Stimulated activated CD8-positive, alpha-beta memory T cell treated with anti-CD3 and anti-CD28 coated beads, Interleukin-2, amount 100 ng/mL, for 1 hour (primary cell): ENCODE measurements at places on chromosomes 7 and 10.

DNA sequence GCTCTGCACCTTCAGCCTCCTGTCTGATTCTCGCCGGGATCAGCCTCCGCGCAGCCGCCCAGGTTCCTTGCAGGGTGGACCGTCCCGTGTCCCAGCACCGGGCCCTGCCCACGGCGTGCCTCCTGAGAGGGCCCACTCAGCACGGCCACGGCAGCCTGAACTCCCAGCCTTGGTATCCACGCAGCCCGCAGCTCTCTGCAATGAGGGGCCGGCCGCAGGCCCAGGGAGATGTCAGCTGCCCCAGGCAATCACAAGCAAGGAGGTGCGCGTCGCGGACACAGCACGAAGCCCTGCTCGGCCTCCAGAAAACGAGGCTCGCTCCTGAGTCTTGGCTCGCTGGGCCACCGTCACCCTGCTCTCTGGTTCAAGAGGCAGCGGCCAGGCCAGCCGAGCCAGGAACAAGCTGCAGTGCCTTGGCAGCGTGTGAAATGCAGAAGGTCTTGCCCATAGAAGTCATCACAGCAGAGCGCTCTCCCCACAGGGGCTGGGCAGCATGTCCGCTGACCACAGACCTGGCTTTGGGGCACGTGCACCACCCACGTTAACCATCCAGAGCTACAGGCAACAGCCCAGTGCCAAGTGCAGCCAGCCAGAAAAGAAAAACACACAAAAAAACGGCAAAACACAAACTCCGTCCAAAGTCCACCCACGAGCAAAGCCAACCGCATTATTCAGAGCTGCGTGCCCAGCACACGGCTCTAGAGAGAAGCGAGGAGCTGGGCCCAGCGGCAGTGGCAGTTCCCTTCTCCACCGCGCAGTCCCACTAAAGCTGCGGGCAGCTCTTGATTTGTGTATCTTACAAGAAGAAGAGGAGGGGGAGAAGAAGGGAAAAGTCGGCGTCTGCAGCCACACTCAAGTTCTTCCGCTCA lies 13.9 kb downstream of the GPER1 start:
- DNase-seq = no peak

- DNase-seq = no peak
Measured at GRCh38 chr10:112680586-112680985, 233.6 kb downstream of the VTI1A start.

DNA sequence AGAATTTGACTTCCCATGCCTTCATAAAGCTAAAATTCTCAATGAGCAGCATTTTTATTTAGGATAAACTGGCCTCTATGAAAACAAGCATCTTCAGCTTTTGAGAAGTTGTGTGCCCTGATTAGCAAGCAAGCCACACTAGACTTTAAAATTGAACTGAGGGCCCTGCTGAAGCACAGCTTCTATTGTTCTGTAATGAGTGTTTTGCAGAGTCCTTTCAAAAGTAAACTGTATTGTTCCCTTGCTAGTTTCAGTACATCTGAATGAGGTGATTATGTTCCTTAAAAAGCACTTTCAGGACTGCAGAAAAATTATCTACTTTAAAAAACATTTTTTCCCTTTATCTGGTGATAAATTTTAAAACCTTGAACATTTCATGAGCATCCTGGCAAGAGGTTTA lies 113.3 kb upstream of the PRPS1L1 start:
- no peak for DNase-seq

- DNase-seq = no peak
Measured at GRCh38 chr10:125199270-125199669, 38.9 kb upstream of the CTBP2 start.

DNA sequence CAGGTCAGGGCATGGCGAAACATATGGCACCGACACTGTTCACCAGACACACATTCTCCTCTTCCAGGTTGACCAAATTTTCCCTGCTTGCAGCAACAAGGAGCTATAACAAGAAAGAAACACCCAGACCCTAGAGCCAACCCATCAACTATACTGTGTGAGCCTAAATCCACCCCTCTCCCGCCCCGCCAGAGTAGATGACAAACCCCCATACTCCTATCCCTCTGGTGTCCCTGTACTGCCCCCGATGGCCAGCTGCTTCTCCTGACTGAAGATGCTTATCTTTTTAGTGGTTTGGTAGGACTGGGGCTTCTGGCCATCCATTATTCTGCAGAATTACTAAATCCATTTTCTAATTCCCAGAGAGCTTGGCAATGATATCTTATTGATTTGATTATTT lies 70.1 kb upstream of the EEPD1 start:
- no peak for DNase-seq

DNA sequence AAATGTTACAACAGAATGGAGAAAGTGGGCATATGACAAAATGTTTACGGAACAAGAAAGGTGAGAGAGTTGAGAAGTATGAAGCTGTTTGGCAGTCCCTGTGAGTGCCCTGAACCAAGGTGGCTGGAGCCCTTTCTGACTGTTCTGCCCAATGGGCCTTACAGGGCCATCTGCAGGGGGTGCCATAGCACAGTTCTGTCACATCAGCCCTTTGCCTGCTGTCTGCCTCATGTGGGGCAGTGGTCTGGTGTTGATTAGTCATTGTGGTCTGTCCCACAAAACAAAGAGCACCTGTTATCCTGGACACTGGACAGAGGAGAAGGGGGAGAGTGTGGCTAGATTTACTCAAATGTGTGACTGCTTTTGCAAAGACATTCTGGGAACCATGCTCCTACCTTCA lies 51.5 kb upstream of the OSBPL3 start:
- DNase-seq = no peak

DNA sequence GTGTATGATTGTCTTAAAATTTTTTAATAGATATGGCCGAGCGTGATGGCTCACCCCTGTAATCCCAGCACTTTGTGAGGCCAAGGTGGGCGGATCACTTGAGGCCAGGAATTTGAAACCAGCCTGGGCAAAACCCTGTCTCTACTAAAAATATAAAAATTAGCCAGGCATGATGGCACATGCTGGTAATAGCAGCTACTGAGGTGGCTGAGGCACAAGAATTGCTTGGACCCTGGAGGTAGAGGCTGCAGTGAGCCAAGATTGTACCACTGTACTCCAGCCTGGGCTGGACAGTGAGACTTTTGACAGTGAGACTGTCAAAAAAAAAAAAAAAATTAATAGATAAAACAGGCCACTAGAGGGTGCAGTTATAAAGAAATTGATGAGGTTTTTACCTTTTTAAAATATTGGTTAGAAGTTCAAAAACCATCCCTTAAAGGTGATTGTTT lies 20.5 kb downstream of the NOM1 start:
- no peak for DNase-seq

DNA sequence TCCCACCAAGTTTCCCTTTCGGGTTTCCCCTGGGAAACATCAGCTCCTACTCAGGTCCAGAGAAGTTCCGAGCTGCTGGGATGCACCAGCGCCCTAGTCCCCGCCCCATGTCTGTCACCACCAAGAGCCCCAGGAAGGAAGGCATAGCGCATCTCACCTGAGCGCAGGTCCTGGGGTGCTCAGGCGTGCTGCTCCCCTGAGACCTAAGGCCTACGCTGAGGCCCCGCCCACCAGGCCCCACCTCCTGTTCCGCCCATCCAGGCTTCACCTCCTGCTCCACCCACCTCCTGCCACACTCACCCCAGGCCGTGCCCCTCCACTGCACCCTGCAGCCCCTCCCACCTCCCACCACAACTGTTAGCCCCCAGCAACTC lies 1.2 kb upstream of the TFR2 start:
- DNase-seq = no peak

- DNase-seq = no peak
Measured at GRCh38 chr7:154795014-154795413, 207.9 kb downstream of the PAXIP1 start.

DNA sequence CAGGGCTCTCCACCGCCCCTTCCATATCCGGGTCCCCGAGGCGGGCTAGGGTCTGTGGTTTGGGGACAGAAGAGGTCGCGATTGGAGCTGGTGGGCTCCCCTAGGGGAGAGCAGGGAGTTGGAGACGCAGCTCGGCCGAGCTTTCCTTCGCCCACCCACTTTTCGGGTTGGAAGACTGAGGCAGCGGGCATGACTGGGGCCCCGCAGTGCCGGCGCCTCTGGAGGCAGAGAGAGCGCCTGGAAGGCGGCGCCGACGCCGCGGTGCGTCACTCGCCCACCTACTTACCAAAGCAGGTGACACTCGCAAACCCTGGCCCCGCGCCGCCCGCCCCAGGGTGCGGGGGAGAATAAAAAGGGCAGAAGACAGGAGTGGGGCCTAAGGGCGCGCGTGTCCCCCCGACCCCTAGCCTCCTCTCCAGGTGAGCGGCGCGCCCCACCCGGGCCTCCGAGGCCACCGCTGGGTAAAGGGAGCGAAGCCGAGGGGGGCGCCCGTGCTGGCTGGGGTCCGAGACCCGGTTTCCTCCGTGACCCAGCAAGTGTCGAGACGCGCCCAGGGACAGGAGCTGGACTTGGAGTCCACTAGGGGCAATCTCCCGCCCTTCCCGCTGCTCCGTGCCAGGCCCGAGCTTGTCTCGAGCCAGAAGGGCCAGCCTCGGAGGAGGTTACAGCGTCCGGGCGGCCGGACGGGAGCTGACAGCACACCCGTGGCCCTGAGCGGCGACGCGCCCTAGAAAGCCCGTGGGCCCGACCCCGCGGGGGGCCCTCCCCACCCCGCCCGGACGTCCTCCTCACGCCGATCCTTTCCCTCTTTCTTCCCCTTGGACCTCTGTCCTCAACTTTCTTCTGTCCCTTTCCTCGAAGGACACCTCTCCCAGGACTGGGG lies 34.4 kb upstream of the GRID1 start:
- peak; percentile 50 for DNase-seq

DNA sequence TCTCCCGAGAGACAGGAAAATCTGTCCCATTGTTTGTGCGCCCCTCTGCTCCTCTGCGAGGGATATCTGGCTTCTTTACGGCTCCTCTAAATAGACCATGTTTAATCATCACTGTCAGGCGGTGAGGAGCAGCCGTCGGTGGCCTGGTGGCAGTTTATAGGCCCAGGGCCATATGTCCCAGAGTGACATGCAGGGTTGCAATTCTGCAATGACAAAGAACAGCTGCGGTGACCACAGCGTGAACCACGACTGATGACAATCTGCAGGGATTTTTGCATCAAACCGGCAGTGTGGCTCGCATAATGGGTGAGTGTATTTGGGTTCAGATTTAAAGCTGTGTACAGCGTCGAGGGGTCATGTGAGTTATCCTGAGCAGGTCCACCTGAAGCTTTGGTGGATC lies 41.5 kb downstream of the GATA3 start:
- DNase-seq = no peak

DNA sequence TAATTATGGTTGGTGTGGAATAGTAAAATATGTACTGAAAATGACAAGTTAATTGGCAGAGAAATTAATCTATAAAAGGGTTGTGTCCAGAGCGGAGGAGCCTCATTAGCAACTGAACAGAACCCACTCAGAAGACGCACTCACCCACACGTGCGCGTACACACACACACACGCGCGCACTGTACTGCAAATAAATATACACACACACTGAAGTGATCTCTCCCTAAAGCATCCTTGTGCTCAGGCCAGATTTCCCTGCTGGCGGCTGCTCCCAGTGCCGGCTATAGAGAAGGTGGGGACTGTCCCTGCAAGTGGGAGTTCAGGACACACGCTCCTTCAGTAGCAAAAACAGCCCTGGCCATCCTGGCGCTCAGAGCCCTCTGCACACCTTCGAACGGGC lies 85.2 kb downstream of the CHST15 start:
- DNase-seq = no peak

DNA sequence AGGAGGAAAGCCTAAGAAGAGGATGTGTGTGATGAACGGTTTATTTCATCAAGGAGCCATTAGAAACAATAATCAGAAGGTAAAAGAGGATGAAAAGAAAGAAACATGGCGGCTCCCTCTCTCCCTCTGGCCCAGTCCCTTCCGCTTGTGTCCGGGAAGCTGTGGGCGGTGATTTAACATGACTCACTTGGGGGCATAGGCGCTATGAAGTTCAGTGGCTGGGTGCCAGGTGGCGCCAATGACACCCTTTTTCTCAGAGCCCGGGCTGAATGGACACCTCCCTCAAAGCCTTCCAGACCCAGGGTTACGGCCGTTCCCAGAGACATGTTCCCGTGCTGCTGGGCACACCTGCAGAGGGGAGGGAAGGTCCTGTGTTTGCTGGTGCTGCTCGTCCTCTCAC lies 244.0 kb downstream of the SKAP2 start:
- DNase-seq = no peak

- no peak for DNase-seq
Measured at GRCh38 chr10:115441907-115442545, 348.9 kb downstream of the ATRNL1 start.

GRCh38 chr7:25216837-25217236 lies 11.4 kb downstream of the NPVF start:
- DNase-seq = no peak

DNA sequence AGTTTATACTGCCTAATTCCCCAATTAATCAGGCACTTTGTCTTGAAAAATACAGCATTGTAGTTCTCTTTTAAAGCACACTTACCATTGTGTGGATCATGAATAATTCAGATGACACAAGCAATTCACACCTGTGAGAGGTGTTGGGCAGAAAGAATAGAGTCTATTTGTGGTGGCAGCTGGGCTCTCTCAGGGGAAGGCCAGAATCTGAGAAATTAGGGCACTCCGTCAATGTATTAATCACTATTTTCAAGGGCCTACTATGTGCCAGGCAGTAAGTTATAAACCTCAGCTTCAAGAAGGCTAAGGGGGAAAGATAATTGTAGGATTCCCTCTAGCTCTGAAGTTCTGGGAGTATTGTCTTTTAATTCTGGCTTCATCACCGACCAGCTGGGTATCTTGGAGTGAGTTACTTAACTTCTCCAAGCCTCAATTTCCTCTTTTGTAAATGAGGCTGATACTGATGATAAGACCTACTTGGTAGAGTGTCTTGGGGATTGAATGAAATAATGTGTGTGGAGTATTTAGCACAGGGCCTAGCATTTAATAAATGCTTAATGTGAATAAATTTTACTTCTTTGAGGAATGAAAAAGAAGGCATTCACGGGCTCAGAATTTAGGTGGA lies 2.5 kb downstream of the CHN2 start:
- DNase-seq = no peak
